GM04503 (cell line): ENCODE measurements at places on chromosomes 13 and 19.

- DNase-seq = no peak
Measured at GRCh38 chr19:43594710-43595604, 977 bp downstream of the IRGQ start.

DNA sequence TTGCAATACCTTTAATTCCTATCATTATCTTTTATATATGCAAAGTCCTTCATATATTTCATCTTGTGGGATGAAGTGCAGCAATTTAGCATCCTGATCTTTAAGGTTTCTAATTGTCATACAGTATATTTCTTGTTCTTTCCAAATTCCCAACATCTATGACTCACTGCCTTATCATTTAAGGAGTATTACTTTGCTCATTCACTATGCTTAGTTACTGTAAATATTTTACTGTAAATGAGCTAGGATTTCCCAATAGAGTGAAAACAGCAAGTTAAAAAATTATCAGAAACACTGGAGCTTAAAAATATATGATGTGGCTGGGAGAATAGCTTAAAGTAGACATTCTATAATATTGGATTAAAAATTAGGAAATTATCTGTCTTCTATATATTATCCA lies 69.9 kb downstream of the SLITRK6 start:
- no peak for DNase-seq

GRCh38 chr13:112545856-112546255 lies 42.1 kb downstream of the TUBGCP3 start:
- peak; percentile 48 for DNase-seq

- no peak for DNase-seq
Measured at GRCh38 chr13:66644855-66645460, 585.2 kb downstream of the PCDH9 start.

DNA sequence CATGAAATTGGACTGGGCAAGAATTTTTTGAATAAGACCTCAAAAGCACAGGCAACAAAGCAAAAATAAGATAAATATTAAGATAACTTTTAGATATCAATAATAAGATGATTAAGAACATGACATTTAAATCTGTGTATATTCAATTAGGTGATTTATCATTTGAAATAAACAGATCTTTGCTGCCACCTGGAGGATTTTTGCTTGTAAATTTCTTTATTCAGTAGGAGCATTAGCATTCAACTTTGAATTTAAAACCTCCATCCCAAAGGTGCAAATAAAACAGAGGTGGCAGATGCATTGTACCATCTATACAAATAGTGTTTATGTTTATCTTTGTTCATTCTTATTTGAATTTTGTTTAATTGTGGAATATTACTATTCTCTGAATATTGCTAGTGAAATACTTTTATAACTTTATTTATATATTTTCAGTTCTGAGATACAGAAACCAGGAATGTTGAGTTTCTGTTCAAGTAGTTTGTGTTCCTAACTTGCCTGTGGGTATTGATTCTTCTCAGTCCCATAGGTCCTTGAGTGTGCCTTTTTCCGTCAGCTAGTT lies 20.9 kb downstream of the COG6 start:
- DNase-seq = no peak

DNA sequence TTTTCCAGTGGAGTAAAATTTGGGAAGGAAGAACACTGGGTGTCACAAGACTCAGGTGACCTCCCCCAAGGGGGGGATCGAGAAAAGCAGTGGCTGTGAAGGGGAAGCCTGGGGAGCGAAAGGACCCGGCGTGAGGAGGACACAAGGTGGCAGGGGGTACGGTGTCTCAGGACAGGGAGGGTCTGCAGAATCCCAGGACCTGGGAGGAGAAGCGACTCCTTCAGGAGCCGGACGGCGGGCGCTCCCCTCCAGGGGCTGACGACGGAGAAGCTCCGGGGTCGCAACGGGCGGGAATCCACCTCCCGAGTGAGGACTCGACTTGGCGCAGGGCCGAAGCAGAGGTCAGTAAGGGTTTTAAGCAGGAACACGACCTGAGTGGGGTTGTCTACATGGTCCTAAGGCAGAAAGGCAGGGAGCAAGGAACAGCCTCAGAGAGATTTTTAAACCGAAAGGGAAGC lies 529 bp downstream of the ZNF836 start:
- no peak for DNase-seq

DNA sequence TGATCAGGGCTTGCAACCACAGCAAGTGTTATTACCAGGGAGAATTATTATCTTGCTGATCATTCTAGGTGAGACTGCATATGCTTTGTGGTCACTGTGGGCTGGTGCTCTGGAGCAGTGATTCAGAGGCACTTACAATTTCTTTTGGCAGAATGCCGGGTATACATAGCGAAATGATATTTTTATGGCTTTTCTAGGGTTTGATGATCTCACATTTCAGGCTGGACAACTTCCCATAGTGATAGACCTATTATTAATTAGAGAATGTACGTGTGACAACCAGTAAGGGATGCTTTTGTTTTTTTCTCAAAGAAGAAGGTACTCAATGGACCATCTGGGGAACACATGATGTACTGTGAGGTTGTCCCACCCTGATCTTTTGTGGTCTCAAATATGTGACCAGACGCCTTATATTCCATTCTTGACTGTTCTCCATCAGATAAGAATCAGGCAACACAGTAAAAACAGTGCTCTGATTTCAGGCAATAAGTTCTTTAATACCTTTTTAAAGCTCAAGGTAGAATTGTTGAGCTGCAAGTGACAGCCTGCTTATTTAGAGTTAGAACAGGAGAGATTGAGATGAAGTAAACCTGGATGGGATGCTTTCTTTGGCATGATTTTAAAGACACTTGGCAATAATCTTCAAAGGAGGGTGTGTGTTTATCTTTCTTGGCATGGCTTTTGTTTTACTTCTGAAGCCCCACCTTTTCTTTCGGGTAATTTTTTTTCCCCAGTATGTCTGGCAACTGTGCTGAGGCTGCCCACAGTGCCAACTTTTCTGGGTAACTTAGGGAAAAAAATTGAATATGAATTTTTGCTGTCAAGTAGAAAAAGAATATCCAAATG lies 27.4 kb upstream of the SCEL start:
- peak; percentile 6 for DNase-seq

DNA sequence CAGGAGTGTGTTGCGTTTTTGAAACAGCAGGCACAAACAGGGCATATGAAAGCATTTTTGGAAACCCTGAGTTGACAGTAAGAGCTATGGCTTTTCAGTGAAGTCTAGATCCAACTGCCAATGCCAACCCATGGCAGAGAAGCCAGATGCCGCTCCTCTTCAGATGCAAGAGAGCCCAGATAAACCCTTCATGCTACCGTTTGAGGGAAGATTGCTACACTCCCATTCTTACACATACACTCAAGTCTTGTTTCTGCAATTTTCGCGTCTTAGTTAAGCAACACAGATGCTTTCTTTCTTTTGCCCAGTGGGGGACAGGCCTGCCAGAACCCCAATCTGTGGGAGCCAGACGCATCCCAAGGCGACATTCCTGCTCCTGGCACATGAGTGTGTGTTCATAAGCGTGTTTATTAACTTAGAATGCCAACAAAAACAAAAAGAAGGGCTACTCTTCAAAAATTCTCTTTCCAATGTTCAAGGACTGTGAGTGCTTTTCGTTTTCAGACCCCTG lies 10.4 kb downstream of the BORCS8 start:
- no peak for DNase-seq

DNA sequence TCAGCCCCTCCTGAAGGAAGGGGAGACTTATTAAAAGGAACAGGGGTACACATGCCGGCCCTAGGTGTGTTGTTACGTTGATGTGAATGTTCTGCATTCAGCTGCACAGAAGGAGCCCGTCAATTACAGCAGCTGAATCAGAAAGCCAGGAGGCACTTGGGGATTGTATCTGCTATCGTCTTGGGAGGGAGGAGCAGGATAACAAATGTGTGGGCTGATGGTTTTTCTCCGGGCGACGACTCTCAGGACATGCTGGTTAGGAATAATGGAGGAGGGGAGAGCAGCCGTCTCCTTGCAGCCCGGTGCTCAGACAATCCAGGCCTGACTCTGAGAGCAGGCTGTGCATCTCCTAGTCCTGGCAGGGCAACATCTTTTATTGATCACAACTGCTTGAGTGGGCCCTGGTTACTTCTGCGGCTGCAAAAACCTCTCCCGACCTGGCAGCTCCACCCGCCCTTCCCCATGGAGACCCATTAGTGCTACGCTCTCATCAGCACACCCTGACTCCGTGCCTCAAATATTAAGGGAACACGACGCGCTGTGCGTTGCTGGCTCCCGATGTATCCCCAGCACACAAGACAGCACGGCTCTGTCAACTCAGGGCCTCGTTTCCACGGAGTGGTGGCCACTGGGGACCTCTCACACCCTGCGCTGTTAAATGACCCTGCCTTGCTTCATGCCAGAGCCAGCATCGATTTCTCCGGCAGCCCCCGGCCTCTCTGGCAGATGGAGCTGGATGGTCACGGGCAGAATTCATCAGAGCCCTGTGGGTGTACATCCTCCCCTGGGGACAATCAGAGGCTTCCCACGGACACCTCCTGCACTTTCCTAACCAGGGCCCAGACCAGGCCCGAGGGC lies 25.3 kb downstream of the PEPD start:
- DNase-seq = no peak

GRCh38 chr13:76723551-76724232 lies 162.5 kb downstream of the KCTD12 start:
- peak; percentile 93 for DNase-seq

DNA sequence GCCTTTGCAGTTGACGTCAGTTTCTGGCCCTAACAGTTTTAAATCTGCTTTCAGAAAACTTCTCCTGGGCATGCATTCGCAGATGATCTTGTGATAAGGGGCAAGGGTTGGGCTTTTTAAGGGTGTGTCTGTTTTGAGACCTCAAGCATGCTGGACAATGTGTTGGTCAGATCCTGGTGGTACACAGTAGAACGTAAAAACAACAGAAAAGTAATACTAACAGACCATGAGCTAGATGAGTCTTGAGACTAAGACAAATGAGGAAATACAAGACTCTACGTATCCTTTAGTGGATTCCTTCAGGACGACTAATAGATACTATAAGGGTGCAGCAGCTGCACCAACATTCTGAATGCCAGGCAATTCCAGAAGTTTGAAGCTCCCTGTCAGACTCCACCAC lies 237.6 kb downstream of the DNAJC15 start:
- peak; percentile 50 for DNase-seq

DNA sequence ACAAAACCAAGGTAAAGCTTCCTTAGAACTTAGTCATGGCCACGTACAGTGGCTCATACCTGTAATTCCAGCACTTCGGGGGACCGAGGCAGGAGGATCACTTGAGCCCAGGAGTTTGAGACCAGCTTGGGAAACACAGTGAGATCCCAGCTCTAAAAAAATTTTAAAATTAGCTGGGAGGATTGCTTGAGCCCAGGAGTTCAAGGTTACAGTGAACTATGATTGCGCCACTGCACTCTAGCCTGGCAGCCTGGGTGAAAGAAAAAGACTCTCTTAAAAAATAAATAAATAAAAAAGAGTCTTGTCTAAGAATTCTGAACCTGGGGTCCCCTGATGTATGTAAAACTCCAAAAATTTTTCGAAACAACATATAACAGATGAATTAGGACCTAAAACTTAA lies 34.9 kb downstream of the N4BP2L2 start:
- no peak for DNase-seq

- no peak for DNase-seq
Measured at GRCh38 chr13:99802416-99802815, 169.2 kb downstream of the ZIC5 start.

GRCh38 chr13:64278493-64278892 lies 2862.8 kb upstream of the PCDH20 start:
- DNase-seq = no peak

DNA sequence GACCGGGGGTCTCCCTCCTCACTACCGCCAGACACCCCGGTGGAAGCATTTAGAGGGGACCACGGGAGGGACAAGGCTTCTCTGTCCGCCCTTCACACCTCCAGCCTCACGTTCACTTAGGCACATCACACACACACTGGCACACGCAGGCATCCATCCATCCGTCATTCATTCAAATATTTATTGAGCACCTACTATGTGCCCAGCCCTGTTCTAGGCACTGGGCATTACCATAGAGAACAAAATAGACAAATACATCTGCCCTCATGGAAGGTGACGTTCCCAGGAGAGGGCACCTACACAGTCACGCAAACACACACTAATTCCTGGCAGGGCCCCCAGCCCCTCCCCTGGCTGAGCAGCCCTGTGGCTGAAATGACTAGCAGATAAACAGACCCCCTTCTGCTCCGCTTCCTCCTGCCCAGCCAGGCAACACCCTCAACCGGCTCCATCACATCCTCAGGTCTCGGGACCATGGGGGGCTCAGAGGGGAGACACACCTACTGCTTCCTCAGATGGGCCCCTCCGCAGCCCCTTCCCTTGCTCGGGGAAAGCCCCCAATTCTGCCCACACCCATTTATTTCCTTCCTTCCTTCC lies 3.7 kb upstream of the NOP53 start:
- no peak for DNase-seq

DNA sequence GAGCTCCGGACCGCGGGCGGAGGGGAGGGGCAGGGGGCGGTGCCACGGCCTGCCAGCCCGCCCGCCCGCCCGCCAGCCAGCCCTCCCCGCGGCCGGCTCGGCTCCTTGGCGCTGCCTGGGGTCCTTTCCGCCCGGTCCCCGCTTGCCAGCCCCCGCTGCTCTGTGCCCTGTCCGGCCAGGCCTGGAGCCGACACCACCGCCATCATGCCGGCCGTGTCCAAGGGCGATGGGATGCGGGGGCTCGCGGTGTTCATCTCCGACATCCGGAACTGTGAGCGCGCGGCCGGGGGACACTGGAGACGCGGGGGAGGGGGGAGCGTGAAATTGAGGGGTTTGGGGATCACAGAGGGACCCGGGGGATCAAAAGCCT lies at the start of gene AP2A1:
TSS of gene AP2A1 (plus strand) at position 72 of the 370 bp plus-strand sequence. CDS start at position 205, 133 bp downstream.
- DNase-seq = no peak

- DNase-seq = no peak
Measured at GRCh38 chr13:92954746-92955145, 271.9 kb upstream of the GPC6 start.

- no peak for DNase-seq
Measured at GRCh38 chr13:113776231-113777125, 17.5 kb downstream of the TMEM255B start.

DNA sequence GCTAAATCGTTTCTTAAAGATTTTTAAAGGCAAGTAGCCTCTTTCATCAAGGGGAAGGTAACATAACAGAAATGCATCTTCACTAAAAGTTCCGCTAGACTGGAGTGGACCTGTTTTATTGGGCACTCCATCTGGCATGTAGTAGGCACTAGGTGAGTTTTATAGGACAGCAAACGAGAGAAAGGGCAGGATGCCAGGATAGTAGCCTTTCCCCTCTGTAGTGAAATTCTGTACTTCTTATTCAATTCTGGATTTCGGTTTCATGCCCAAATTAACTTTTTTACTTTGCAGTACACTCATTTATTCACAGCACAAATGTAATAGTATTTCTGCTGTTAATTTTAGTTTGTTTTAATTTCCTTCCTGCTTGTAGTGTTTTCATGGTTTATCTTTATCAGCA lies 45.2 kb downstream of the GPR180 start:
- no peak for DNase-seq

DNA sequence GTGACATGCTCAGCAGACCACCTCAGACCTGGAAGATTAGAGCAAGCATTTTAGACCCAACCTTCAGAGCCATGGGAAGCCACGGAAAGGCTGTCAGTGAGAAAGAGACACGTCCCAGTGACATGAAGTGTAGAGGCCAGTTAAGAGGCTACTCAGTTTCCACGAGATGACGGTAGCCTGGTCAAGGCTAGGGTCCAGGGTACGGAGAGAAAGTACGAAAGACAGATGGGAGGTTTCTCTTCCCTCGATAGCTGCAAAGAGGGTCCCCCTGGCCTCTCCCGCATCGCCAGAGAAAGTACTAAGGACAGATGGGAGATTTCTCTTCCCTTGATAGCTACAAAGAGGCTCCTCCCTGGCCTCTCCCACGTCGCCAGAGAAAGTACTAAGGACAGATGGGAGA lies 8.6 kb downstream of the ZSCAN5A start:
- DNase-seq = no peak
